ENCODE measurements at places on chromosomes 2 and 18. TPM values are rescaled to one million over a fixed set of nuclear protein-coding genes. Genes with fewer than 3 reads are reported as not detected.

Gene ZNF397
- 12.8 TPM for total RNA-seq

Gene FHOD3
- total RNA-seq: 14.0 TPM

Gene FTCDNL1
- 13.0 TPM for total RNA-seq

Gene REG3G
- total RNA-seq: not detected

Gene ZNF513
- total RNA-seq: 2.0 TPM

Gene AGPS
- total RNA-seq: 23.1 TPM

Gene IL36G
- total RNA-seq: not detected

Gene PSMA8
- not detected for total RNA-seq

Gene OR6B2
- total RNA-seq: not detected

Gene TRIM43
- not detected for total RNA-seq

Gene TPO
- total RNA-seq: 6.3 TPM

Gene PRKCE
- total RNA-seq: 6.6 TPM

Gene CTAGE1
- total RNA-seq: not detected

Gene CHMP1B
- total RNA-seq: 408 TPM

Gene COLEC11
- 0.36 TPM for total RNA-seq

Gene SIX3
- not detected for total RNA-seq

Gene EPAS1
- total RNA-seq: 61.5 TPM

Gene CCDC141
- total RNA-seq: 0.85 TPM

Measured in gastrocnemius medialis (tissue), 4 donors.